Panc1 (cell line): ENCODE measurements at places on chromosomes 4 and X.
A peak's percentile ranks its signal among the peaks of the same experiment; 100 is the strongest.

GRCh38 chrX:43166874-43167273, 388.9 kb upstream of the PPP1R2C start:
- DNase-seq: no peak

DNA sequence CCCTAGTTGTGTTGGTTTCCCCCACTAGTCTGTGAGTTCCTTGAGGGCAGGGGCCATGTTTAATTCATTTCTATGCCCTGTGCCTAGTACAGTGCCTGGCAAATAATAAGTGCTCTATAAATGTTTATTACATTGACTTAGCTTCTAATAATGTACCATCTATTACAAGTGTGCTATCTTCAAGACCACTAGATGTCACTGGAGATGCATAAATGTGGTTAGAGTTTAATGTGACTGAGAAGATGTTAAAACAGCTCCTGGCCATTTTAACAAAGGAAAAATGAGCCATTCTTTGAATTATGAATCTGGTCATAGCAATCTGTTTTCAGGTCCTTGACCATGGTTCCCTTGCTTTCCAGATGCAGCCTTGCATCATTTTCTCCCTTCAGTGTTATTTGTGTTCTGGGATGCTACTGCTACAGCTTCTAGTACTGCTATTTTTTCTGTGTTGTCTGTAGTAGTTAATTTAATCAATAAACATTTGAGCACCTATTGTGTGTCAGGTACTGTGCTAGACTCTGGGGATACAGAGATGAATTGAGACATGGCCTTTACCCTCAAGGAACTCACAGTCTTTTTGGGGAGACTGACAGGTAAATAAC, 43.2 kb downstream of the SLC9A6 start:
- DNase-seq: peak; percentile 22

GRCh38 chr4:128635141-128635954, 174.2 kb upstream of the JADE1 start:
- no peak for DNase-seq

DNA sequence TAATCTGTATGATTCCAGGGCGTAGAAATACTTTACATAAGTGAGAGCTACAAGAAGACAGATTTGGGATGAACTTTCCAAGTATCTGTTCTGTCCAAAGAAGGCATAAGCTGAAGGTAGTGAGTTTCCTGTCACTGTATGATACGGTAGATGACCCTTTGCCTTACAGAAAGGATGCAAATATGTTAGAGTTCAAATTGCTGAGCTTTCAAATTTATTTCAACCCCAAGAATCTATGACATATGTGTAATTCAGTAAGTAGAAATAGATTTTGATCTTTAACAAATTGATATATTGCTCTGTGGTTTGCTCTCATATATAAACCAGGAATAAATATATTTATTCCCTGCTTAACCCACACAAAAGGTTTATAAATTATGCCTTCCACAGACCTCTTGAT, 16.5 kb downstream of the DIPK2B start:
- DNase-seq: no peak

DNA sequence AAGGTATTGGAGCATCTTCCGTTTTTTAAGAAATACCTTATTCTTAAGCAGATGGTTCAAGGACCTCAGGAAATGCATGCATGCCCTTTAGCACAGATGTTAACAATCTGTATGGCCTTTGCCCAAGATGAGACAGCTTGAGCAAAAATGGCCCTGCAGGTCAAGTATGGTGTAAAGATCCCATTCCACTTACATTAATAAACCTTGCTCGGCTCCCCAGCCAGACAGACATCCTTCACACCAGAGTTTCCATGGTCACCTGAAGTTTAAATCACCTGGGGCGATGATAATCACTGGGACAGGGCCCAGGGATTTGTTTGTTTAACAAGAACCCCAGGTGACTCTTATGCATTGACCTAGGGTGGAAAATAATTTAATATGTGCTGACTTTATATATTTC, 287.0 kb upstream of the NOCT start:
- DNase-seq: no peak
